ENCODE measurements at places on chromosomes 7 and 10. TPM values are rescaled to one million over a fixed set of nuclear protein-coding genes. Genes with fewer than 3 reads are reported as not detected.

The LRRC4 gene
- total RNA-seq, result 3.8 TPM

The CDK6 gene
- total RNA-seq, result 28.2 TPM

The GPRIN2 gene
- total RNA-seq, result not detected

The CCDC146 gene
- 2.2 TPM for total RNA-seq

The NRP1 gene
- total RNA-seq, result 306 TPM

DNA sequence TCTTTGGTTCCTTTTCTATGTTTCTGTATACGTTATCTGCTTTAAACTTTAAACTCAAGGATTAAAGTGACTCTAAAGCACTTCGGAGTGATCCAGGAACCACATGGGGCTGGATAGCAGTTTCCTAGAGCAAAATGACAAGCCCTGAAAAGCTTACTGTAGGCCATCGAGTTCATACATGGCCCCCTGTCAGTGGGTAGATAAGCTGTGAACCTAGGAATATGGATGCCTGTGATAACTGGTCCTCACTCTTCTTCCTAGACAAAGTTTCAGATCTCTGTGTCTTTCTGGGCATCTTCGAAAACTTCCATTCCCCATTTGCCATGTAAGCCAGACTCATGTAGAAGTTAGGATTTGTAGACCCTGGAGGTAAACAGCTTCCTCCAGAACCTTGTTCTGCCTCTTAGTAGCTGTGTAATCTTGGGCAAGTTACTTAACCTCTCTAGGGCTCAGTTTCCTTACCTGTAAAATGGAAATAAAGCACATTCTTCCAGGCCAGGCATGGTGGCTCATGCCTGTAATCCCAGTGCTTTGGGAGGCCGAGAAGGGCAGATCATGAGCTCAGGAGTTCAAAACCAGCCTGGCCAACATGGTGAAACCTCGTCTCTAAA is 49.3 kb upstream of the KMT2E start:
- DNase-seq, result peak; percentile 66

DNA sequence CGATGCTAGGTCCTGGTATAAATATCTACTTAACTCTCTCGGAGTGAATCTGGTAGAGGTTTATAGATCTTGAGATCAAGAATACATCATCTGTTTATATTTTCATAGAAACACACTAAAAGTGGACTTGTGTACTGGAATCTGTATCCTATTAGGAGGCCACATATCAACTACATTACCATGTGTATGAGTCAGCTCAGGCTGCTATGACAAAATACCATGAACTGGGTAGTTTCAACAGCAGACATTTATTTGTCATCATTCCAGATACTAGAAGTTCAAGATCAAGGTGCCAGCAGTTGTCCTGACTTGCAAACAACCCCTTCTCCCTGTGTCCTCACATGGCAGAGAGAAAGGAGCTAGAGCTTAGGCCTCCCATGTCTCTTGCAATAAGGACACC is 113.9 kb upstream of the PFKP start:
- DNase-seq, result no peak

DNA sequence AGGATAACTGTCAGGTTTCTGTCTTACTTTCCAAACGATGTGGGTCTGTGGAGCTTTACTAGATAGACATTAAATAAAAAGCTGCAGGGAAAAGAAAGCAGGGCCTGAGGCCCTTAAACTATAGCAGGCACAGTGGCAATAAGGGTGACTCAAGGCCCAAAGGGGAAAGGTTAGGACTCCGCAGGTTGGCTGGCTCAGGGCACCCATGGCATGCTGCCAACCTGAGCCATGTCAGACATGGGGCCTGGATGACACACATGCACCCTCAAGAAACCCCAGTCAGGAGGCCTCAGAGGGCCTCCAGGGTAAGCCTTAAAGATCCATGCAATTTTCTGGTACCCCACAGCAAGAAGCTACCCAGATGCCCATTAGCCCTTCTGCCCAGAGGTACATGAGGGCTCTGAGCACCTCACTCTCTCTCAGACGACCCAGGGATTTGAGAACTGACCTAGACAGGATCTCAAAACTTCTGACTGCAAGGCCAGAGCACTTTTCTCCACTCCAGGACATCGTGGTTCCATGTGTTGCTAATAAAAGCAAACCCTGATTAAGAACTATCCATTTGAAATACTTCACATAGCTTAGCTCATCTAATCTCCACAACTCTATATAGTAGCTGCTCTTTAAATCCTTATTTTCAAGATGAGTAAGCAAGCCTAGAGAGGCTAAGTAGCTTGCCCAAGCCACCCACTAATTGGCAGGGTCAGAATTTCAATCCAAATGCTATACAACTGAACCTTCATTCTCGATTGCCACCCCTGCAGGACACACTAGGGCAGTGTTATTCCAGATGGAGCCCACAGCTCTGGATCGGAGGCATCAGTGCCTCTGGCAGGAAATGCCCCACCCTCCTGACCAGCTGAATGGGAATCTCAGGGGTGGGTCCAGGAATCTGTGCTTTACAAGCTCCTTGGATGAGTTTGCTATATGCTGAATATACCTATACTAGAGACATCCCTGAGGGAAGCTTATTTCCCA is 132.5 kb upstream of the EFCAB10 start:
- DNase-seq, result no peak

DNA sequence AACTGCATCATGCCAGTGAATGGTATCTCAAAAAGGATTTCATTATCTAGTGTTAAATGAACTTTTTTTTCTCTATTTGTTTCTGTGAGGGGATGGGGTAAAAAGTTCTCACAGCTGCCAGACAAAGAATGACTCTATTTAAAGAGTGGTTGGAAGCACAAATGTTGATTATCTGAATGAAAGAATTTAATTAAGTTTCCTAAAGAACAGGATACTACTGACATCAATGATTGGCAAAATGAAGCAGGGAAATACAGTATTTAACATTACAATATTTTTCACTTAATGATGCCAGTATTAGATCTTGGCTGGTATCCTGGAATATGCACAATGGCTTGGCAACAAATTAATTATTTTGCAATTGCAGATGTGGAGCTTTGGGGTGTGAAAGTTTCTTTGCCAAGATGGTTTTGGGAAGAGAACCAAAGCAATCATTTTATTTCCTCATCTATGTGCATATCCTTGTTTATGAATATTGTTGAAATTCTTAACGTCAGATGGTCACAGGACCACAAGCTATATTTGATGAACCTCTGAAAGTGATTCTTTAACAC is 336.8 kb downstream of the ARL4A start:
- peak; percentile 96 for DNase-seq

GRCh38 chr10:110003524-110003885 is 4.3 kb upstream of the ADD3 start:
- no peak for DNase-seq

- DNase-seq, result no peak
Observed at GRCh38 chr10:95694665-95695064, 938 bp upstream of the TCTN3 start.

- DNase-seq, result no peak
Observed at GRCh38 chr10:122245136-122245535, 26.0 kb upstream of the BTBD16 start.

GRCh38 chr10:77007834-77008233 is 629.8 kb downstream of the KCNMA1 start:
- DNase-seq, result no peak
